ENCODE measurements at places on chromosomes 2 and 18. TPM values are rescaled to one million over a fixed set of nuclear protein-coding genes. Genes with fewer than 3 reads are reported as not detected.

Gene CPLX4
- not detected for total RNA-seq

Gene MDH1B
- 1.9 TPM for total RNA-seq

Gene GPR75
- 1.6 TPM for total RNA-seq

Gene IL1F10
- total RNA-seq, result not detected

Gene PDCD1
- not detected for total RNA-seq

Gene TMEM198
- total RNA-seq, result 1.3 TPM

Gene SLC9A4
- not detected for total RNA-seq

Gene PLCD4
- 0.29 TPM for total RNA-seq

Gene ALS2
- total RNA-seq, result 9.9 TPM

Gene CDK15
- total RNA-seq, result not detected

Gene CPS1
- 13.2 TPM for total RNA-seq

Gene VWC2L
- not detected for total RNA-seq

Gene TFCP2L1
- total RNA-seq, result 14.7 TPM

Gene SP140
- total RNA-seq, result 0.27 TPM

Gene AMER3
- total RNA-seq, result not detected

Gene DIPK1C
- total RNA-seq, result not detected

Gene PDE1A
- 0.11 TPM for total RNA-seq
